Activated CD8-positive, alpha-beta memory T cell treated with anti-CD3 and anti-CD28 coated beads for 4 hours (primary cell): ENCODE measurements at places on chromosomes 2 and 18.

DNA sequence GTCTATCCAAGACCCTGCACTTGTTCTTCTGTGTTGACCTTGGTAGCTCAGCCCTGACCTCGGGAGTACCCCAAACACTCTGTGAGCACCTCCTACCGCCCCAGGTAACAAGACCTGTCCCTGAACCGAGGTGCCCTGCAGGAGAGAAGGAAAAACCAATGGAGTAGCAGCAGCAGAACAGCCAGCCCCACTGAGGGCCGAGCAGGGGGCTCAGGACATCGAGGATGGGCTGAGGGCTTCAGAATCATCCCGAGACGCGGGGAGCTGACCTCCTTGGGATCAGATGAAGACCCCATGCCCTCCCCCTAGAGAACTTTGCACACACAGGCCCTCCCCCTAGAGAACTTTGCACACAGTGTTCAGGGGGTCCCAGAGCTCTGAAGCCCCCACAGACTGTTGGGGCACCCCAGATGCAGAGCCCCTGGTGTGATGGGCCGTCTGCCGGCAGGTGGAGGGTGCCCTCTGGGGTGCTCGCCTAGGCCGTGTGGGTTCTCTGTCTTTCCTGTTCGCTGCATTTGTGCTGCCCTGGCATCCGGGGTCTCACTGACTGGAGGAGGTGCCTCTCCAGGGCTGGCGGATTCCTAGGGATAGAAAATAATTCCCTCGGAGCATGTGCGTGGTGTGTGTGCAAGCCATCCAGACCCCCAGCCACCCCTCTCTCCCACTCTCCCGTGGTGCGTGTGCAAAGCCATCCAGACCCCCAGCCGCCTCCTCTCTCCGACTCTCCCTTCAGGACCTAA lies 189.1 kb downstream of the TWIST2 start:
- no peak for DNase-seq

- no peak for DNase-seq
These were observed 17.5 kb downstream of the YWHAQ start for GRCh38 chr2:9613291-9613690.

- no peak for DNase-seq
These were observed 127.1 kb downstream of the NCOA1 start for GRCh38 chr2:24618144-24618543.

- DNase-seq = no peak
These were observed 50.5 kb downstream of the SEPTIN10 start for GRCh38 chr2:109563288-109563687.

DNA sequence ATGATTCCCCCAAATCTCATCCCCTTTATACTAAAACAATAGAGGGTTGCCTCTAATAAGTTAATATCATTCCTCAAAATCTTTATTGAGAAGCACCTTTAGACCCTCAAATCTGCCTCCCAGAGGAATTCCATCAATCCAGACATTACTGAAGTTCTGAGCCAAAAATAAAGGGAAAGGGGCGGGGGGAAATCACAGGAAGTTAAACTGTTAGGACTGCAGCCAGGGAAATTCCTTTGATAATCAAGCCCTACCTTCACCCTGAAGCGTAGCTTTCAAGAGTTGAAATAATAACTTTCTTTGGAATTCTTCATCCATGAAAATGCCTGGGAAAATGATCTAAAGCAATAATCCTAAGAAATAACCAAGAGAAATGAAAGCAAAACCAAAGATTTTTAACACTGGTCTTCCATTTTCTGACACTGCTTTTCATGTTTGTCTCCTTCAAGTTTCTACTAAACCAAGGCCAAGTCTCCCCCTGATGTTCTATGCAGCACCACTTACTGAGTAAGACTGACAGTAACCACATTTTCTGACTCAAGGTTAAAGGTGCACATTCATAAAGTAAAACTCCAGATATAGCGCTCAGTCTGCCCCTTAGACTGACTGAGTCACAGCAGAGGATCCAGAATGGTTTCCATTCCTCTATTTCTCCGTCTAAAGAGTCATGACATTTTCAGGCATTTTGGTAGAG lies 78.2 kb downstream of the TCF4 start:
- no peak for DNase-seq

GRCh38 chr2:11914455-11914854 lies 168.0 kb downstream of the LPIN1 start:
- DNase-seq = no peak

- no peak for DNase-seq
These were observed 24.2 kb upstream of the CPO start for GRCh38 chr2:206915121-206915520.

- no peak for DNase-seq
These were observed 186.8 kb upstream of the FBXO11 start for GRCh38 chr2:48092846-48093803.

- no peak for DNase-seq
These were observed 9.5 kb downstream of the PID1 start for GRCh38 chr2:229261599-229261998.

GRCh38 chr2:1874101-1874865 lies 130.0 kb upstream of the PXDN start:
- DNase-seq = no peak

GRCh38 chr18:70454704-70455322 lies 166.0 kb downstream of the SOCS6 start:
- no peak for DNase-seq
